Chondrocyte (in vitro differentiated cells): ENCODE measurements at places on chromosomes 1 and 21. TPM values are rescaled to one million over a fixed set of nuclear protein-coding genes. Genes with fewer than 3 reads are reported as not detected.

- no peak overlapping the region for H3K27ac ChIP-seq
- no peaks in the 10 kb centered on the region for H3K4me1 ChIP-seq
- no peak for DNase-seq
- H3K36me3 ChIP-seq: no peaks in the 10 kb centered on the region
- no peak overlapping the region for H3K4me3 ChIP-seq
Observed at GRCh38 chr21:14591882-14592281, 45.8 kb upstream of the SAMSN1 start.

GRCh38 chr1:26608895-26609294, 79.3 kb downstream of the RPS6KA1 start:
- DNase-seq: no peak
- no peaks in the 10 kb centered on the region for H3K36me3 ChIP-seq
- no peaks in the 10 kb centered on the region for H3K4me1 ChIP-seq
- H3K27me3 ChIP-seq: peaks cover 10% of the 10 kb centered on the region
- no peak overlapping the region for H3K4me3 ChIP-seq

DNA sequence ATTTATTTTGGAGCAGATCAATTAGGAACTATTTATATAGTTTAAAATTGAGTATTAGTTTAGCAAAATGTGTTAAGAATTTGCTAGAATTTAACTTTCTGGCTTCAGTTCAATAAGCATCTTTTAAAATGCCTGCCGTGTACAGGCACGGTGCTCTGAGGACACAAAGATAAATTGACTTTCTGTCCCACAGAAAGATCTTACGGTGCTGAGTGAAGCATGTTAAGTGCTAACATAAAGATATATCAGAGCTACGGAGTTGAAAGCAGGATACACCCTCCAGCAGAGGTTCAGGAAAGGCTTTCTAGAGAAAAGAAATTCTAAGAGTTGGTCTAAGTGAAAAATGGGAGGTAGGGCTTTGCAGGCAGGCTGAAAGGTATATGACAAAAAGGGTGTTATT, 305.4 kb downstream of the GRIK1 start:
- no peak overlapping the region for H3K27ac ChIP-seq
- no peak overlapping the region for H3K4me3 ChIP-seq
- no peaks in the 10 kb centered on the region for H3K4me1 ChIP-seq

- no peaks in the 10 kb centered on the region for H3K36me3 ChIP-seq
- peaks cover 15% of the 10 kb centered on the region for H3K4me1 ChIP-seq
- no peak for DNase-seq
Observed at GRCh38 chr1:25992689-25993171, 5.1 kb downstream of the PAFAH2 start.

- no peaks in the 10 kb centered on the region for H3K36me3 ChIP-seq
- peaks cover 12% of the 10 kb centered on the region for H3K27me3 ChIP-seq
- DNase-seq: no peak
Observed at GRCh38 chr1:175138579-175138978, 54.0 kb downstream of the KIAA0040 start.

- no peaks in the 10 kb centered on the region for H3K36me3 ChIP-seq
- no peak overlapping the region for H3K4me3 ChIP-seq
- no peaks in the 10 kb centered on the region for H3K4me1 ChIP-seq
- no peak for DNase-seq
- H3K27me3 ChIP-seq: no peaks in the 10 kb centered on the region
- no peak overlapping the region for H3K27ac ChIP-seq
Observed at GRCh38 chr21:25115021-25115420, 492.3 kb downstream of the MRPL39 start.

DNA sequence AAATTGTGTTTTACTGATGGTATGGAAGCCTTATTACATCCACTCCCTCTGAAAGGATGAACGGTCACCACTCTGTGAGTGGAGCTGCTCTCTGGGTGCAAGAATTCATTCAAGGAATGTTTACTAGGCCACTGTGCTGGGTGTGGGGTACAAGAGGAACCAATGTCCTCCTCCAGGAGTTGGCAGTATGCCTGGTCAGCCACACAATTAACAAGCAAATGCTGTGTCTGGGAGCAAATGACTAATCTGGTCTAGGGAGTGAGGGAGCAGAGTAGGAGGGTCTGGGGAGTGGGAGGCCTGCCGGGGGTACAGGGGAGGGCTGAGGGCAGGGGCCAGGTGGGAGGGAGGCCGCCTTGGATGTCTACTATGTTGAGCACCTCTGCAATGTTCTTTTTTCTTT, 27.2 kb upstream of the TDRD10 start:
- no peaks in the 10 kb centered on the region for H3K27me3 ChIP-seq
- H3K4me1 ChIP-seq: peaks cover 12% of the 10 kb centered on the region
- no peak overlapping the region for H3K4me3 ChIP-seq
- no peak for DNase-seq

The UBL4B gene
- total RNA-seq: not detected in 3 replicates

The LCE1C gene
- total RNA-seq: not detected in 3 replicates

The MAEL gene
- total RNA-seq: 0.56 TPM in 1 of 3 replicates, not detected in the others

The RPTN gene
- not detected in 3 replicates for total RNA-seq

The NADK gene
- 66.4 to 75.8 TPM (median 68.1 TPM) in 3 replicates for total RNA-seq
